Activated CD4-positive, CD25-positive, alpha-beta regulatory T cell (primary cell): ENCODE measurements at places on chromosomes 5 and 9.

GRCh38 chr5:89934069-89934468 lies 475.5 kb downstream of the CETN3 start:
- DNase-seq: no peak

DNA sequence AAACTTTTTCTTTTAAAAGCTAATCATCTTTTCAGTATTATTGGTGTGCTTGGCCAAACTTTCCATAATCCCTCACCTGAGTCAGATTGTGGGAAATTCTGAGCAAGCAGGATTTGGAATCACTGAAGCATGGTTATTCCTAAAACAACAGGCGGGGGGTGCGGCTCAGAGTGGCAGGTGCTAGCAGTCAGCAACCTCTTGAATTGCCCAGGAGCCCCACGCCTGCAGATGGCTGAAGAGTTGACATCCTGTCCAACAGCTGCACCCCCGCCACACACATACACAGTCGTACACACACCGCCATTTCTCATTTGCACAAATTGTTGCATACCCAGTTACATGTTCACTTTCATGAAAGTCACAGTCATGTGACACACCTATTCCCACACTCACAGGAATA lies 96.6 kb downstream of the LHX2 start:
- DNase-seq: no peak

- DNase-seq: no peak
These were observed 133.7 kb downstream of the DIRAS2 start for GRCh38 chr9:90508940-90509339.

- DNase-seq: no peak
These were observed 8.5 kb upstream of the TNFSF8 start for GRCh38 chr9:114938687-114939575.

DNA sequence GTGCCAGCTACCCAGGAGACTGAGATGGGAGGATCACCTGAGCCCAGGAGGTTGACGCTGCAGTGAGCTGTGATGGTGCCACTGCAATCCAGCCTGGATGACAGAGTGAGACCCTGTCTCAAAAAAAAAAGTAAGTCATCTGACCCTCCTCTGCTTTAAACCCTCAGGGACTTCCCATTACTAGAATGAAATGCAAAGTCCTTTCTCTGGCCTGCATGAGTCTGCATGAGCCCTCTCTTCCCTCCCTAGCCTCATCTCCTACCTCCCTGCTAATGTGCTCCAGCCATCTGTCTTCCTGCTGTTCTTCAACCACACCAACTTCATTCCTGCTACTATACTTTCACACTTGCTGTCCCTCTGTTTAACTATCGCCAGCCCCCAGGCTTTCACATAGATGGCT lies 15.3 kb downstream of the IL5 start:
- DNase-seq: no peak
